ENCODE measurements at places on chromosomes 5 and 9.

DNA sequence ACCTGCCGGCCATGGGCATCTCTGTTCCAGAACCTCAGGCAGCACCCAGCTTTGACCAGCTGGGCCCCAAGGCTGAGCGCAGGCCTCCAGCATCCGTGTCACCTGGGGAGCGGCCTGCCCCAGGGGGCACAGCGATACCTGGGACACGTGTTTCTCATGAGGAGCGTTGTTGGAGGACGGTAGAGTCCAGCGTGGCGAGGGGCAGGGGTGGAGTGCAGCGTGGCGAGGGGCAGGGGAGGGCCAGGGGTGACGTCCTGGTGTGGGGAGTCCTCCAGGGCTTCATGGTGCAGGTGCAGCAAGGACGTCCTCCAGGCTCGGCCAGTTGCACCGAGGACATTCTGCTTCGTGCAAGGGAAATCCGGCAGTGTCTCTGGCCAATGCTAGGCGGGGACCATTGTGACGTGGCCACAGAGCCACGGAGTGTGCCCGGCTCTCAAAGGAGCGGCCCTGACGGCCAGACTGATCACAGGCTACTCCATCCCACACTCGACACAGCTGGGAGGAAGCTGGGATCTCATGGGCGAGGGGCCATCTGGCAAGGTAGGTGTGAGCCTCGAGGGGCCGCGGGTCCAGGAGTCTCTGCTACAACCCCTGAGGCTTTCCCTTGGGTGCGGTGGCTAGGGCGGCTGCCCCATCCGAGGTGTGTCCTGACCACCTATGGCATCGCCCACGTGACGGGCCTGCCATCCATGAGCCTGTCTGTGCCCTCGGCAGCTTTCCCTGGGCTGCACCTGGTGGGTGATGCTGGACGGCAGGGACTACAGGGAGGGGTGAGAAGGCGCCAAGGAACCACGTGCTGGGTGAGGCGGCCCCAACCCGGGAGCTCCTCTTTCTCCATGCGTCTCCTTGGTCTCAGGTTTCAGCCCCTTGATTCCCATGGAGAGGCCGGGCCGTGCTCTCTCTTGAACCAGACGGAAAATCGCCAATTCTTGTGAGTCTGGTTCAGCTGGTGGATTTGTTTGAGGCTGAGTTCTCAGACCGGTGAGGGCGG lies 33.8 kb downstream of the SLC9A3 start:
- no peak for DNase-seq

DNA sequence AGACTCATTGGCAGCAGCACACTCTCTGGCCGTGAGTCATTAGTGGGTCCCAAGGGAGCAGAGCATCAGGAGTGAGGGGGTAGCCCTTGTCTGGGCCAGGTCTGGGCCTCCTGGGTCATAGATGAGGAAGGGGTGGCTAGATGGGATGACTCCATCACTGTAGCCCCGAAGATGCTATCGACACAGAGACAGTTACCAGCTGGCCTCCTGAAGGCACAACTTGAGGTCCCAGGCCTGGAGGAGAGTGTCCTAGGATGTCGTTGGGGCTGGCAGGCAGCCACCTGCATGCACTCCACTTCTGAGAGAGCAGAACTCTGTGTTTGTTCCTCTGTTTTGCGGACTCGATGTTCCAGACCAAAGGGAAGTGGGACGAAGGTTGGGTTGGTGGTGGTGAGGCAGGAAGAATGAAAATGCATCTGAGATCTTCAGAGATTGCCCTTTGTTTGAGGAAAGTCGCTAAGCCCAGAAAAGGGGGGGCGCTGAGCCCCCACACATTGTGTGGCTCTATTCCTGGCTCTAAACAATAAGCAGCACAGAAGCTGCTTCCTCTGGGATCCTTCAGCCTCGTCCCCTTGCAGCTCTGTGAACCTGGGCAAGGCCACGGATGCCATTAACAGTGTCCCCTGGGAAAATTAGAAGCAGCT lies 4.7 kb downstream of the BTNL9 start:
- DNase-seq: no peak

- DNase-seq: no peak
Observed at GRCh38 chr5:157747173-157747740, 3.7 kb downstream of the LSM11 start.

DNA sequence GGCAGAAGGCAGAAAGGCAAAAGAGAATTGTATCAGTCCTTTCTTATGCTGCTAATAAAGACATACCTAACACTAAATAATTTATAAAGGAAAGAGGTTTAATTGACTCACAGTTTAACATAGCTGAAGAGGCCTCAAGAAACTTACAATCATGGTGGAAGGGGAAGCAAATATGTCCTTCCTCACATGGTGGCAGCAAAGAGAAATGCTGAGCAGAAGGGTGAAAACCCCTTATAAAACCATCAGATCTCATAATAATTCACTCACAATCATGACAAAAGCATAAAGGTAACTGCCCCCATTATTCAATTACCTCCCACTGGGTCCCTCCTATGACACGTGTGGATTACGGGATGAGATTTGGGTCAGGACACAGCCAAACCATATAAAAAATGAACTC lies 312.5 kb upstream of the PTGER4 start:
- DNase-seq: no peak

- no peak for DNase-seq
Observed at GRCh38 chr9:98149422-98149821, 30.4 kb upstream of the TRIM14 start.

DNA sequence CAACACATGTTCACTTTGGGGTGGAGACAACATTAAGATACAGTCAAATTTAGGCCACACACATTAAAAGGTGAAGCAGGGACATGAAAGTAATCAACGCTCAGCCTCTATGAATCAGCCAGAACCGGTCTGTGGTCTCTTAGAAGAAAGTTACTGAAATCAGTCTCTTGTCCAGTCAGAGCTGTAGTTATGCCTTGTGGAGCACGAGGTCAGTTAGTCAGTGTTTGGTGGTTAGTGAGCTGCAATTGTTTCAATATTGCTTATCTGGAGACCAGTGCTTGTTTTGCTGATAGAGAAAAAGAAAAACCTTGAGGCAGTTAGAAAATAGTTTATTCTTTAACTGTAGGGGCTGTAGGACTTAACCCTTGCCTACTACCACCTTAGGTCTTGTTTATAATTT lies 157.8 kb upstream of the RASEF start:
- no peak for DNase-seq

- no peak for DNase-seq
Observed at GRCh38 chr5:10377081-10377480, 23.6 kb downstream of the MARCHF6 start.

GRCh38 chr5:177501874-177502678 lies 4.7 kb upstream of the PDLIM7 start:
- DNase-seq: no peak

DNA sequence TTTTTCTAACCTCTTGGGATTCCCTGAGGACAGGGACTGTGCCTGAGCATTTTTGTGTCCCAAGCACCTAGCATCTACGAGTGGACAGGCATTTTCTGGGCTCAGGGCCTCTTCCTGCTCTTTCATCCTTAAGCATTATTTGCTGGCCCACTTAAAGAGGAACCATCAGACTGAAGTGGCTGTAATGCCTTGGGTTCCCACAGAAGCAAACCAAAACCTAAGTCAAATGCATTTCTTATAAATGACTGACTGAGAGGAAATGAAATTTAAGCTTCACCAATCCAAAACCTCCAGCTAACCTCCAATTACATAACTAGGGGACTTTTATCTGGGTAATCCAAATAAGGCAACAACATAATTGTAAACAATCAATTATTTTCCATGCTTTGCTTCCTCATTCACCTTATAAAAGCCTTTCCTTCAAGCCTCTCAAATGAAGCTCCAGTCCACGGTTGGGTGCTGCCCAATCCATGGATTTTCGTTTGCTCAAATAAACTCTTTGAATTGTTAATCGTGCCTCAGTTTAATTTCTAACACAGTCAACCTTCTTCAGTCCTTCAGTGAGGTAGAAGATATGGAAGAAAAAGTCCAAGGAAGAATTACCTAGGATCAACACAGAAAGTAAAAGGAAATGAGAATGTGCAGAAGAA lies 25.3 kb upstream of the SLC31A2 start:
- no peak for DNase-seq

DNA sequence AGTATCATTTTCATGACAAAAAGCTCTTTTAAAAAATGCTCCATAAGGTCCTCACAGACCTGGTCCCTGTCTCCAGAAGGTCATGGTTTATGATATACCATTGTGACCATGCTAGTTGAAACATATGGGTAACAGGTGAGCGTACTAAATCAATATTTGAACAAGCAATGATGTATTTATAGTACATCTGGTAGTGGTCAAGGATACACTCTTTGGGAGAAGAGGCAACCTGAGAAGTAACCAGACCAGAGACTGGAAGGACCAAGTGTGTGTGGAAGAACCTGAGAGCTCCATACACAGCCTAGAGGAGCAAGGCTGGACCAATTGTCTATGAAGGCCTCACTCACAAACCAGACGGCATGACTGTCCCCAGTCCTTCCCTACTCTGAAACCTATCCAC lies 55.1 kb downstream of the LHFPL2 start:
- DNase-seq: no peak

- no peak for DNase-seq
Observed at GRCh38 chr9:37955781-37956422, 52.0 kb upstream of the SLC25A51 start.

- no peak for DNase-seq
Observed at GRCh38 chr9:129558063-129558550, 62.8 kb downstream of the C9orf50 start.

Data from GDM1 (cell line).